Stimulated activated CD8-positive, alpha-beta memory T cell treated with anti-CD3 and anti-CD28 coated beads, Interleukin-7, amount 100 ng/mL, for 1 hour (primary cell): ENCODE measurements at places on chromosomes 3 and 15.

DNA sequence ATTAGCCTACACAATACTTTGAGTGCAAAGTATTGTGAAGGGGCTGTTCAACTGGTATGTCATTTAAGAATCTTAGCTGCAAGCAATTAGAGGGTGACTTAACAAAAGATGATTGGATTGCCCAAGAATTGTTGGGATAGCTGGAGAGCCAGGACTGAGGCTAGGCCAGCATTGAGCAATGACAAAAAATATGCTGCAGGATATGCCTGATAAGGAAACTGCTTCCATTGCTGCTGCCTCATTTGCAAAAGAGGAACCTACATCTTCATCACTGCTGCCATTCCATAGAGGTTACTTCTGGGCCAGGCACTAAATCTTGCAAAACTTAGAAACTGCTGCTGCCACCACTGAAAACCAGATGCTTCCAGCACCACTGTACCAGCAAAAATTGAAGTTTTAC is 108.0 kb upstream of the TBC1D5 start:
- DNase-seq, result no peak

DNA sequence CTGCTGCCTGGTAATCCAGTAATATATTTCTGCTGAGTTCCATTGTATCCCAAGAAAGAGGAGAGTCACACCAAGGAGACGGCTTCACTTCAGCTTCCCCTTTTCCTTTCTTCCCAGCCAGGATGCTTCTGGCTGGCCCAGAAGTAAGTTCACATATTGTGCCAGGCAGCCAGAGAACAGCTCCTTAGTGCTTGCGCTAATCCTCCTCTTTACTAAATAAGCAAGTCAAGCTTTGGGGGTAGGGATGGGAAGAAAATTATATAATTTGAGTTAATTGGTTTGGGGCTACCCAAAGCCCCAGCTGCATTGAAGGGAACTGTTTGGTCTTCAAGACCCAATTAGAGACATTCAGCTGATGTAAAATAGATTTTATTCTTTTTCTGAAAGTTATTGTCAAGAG is 218.8 kb upstream of the HES1 start:
- no peak for DNase-seq

DNA sequence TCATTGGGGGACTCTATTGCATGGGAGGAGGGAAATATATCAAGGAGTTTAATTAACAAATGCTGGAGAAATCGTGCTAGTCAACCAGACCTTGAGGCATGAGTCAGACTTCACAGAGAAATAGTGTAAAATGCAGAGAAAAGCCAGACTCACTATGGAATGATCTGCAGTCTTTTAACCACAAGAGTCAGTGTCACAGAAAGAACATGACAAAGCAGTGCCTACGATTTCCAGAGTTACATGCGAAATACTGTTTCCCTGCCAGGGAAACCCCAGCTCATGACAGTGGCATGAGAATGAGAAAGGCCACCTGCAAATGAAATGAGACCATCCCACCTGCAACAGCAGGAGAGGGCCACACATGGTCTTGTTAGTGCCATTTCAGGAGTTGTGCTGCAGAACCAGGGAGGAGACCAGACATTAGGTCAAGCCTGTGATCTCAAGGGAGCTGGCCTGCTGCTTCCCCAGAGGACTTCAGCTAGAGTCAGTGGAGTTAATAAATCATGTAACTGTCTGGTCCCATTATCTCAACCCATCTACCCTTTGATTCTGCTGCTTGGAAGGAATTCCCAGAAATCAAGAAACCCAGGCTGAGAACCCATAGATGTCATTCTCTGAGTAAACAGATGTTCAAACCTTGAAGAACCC is 79.0 kb downstream of the ERC2 start:
- no peak for DNase-seq

- DNase-seq, result no peak
These were observed 272.5 kb upstream of the ARHGEF26 start for GRCh38 chr3:153848702-153849101.

- DNase-seq, result no peak
These were observed 33.3 kb downstream of the SLC24A1 start for GRCh38 chr15:65655026-65655425.

GRCh38 chr15:90579213-90579612 is 49.5 kb downstream of the CRTC3 start:
- DNase-seq, result no peak
